Activated CD4-positive, alpha-beta T cell treated with anti-CD3 and anti-CD28 coated beads for 48 hours (primary cell): ENCODE measurements at places on chromosomes 4 and X.

- peak; percentile 62 for DNase-seq
These were observed 284.7 kb downstream of the CAMK2D start for GRCh38 chr4:113476800-113477199.

- no peak for DNase-seq
These were observed 113.8 kb upstream of the WDR17 start for GRCh38 chr4:175951794-175952193.

DNA sequence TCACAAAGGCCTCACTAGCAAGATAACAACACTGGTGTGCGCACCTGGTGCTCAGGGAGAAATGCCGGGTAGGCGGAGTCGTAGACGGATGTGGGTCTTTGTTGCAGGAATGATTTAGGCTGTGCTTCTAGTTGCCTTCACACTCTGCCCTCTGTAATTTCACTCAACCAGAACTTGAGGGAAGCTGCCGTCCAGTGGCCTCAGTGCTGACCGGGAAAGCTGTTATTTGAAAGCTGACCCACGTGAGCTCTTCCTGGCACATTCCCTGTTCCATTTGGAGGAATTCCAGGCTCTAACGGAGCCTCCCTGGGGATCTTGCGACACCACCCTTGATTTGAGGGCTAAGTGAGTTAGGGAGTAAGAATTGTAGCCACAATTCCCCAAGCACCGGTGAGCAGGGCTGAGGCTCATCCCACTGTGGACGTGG lies 15.9 kb downstream of the SH3TC1 start:
- no peak for DNase-seq

DNA sequence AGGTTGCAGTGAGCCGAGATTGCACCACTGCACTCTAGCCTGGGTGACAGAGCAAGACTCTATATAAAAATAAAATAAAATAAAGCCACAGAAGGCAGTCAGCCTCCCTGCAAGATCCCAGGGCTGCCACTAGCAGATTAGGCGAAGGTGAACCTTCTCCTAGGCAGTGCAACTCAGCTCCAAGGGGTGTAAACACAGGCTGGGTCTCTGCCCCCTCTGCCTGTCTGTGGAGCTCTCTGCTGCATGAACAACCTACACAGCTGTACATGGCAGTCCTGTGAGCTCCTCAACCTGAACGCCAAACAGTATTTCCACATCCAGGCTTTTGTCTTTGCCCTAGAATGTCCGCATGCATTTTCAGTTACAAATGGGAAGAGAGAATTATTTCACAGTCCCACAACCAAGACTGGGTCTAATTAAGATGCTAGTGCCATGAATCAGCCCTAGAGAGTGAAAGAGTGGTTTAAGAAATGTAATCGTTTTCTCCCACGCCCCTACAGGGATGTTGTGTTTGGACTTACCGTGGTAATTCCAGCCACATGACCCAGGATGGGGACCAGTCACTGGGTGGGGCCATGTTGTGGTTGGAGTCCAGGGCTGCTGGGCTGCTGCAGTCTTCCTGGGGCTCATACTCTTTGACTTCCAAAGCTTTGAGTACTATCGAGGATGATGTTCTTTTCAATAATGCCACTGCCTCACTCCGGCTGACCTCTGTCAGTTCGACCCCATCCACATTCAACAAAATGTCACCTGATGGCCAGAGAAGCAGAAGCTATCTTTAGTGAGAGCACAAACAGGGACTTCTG lies 99.0 kb downstream of the FIP1L1 start:
- DNase-seq, result no peak

GRCh38 chrX:54994668-54995351 lies 822 bp upstream of the PFKFB1 start:
- no peak for DNase-seq

GRCh38 chr4:40831146-40831907 lies 81.6 kb downstream of the NSUN7 start:
- DNase-seq, result no peak

DNA sequence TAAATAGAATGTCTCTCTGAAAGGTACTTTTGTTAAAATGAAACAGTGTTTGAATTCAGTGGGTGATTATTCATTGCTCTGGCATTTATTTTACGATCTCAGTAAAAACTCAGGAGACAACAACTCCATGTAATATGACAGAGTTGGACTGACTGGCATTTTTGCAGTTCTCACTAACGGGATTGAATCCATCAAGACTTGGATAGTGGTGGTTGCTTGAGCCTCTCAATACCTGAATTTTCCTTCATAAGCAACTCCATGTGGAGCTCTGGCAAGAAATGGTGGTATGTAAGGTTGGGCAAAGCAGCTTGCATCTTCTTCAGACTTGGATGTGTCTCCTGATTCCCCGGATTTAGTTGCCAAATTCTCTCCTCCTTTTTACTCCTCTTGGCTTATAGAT lies 72.7 kb downstream of the FRMPD4 start:
- DNase-seq, result no peak

- no peak for DNase-seq
These were observed 9.1 kb downstream of the KLB start for GRCh38 chr4:39415678-39416283.

DNA sequence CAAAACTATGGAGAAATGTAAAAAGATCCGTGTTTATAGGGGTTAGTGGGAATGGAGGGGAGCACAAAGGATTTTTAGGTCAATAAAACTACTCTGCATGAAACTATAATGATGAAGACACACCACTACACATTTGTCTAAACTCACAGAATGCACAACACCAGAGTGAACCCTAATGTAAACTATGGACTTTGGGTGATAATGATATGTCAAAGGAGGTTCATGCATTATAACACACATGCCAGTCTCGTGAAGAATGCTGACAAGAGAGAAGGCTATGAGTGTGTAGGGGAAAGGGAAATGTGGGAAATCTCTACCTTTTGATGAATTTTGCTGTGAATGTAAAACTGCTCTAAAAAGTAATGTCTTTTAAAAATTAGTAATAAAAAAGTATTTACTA lies 183.3 kb downstream of the MAB21L2 start:
- DNase-seq, result no peak

DNA sequence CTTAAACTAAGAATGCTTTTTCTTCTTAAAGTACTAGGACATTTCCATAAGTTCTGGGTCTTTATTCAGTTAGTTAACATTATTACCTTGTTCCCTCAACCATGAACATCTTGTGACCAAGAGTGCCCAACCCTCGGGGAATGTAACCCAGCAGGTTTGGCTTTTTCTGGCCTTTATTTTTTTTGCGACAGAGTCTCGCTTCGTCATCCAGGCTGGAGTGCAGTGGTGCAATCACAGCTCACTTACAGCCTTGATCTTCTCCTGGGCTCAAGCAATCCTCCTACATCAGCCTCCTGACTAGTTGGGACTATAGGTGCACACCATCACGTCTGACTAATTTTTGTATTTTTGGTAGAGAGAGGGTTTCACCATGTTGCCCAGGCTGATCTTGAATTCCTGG lies 65.1 kb downstream of the USP11 start:
- DNase-seq, result no peak

GRCh38 chr4:86416081-86416480 lies 56.2 kb upstream of the MAPK10 start:
- DNase-seq, result no peak

GRCh38 chr4:107564326-107564725 lies 155.7 kb downstream of the PAPSS1 start:
- no peak for DNase-seq

DNA sequence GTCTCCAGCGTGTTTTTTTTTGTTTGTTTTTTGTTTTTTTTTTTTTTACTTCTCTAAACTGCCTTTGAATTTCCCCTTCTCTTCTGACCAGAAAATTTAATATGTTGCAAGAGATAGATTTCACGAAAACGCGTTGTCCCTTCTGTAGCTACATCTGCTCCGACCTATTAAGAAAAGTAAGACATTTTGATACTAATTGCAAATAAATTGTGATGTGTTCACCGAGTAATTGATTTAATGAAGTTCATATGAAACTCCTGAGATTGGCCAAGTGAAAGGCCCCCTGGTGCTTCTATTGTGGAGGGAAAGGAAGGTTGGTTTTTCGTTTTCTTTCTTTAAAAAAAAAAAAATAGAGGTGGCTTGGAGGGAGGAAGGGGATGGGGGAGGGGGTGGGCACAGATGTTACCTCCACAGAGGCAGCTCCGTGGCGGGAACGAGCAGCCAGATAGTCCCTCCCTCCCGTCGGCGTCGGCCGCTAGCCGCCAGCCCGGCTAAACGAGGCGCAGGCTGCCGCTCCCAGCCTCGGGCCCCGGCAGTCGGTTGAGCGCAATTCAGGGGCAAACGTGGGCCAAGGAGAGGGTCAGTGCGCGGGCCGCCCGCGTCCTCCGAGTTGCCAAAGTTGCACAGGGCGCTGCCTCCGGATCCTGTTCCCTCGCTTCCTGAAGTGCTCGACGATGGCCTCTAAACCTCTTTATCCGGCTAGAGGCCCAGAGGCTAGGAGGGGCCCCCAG lies 139.1 kb upstream of the ZIC3 start:
- no peak for DNase-seq

DNA sequence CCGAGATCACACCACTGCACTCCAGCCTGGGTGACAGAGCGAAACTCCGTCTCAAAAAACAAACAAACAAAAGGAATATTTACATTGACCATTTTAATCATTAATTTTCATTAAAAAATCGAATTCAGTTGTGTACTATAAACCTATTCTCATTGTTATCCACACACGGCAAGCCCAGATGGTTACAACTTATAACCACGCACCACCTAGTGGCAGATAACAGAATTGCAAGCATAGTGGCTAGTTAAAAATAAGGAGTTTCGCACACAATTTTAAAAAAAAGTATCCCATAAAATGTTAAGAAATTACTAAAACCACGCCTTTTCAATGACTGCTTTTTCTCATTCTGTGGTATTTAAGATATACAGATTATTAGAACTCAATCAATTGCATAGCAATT lies 25.4 kb downstream of the MBNL3 start:
- peak; percentile 39 for DNase-seq

GRCh38 chrX:56029188-56029587 lies 203.0 kb upstream of the KLF8 start:
- DNase-seq, result no peak

GRCh38 chrX:129108936-129109335 lies 414.4 kb downstream of the SMARCA1 start:
- no peak for DNase-seq

GRCh38 chr4:71497078-71497477 lies 158.3 kb downstream of the SLC4A4 start:
- no peak for DNase-seq

- no peak for DNase-seq
These were observed 247.2 kb downstream of the PALLD start for GRCh38 chr4:168744021-168744420.

DNA sequence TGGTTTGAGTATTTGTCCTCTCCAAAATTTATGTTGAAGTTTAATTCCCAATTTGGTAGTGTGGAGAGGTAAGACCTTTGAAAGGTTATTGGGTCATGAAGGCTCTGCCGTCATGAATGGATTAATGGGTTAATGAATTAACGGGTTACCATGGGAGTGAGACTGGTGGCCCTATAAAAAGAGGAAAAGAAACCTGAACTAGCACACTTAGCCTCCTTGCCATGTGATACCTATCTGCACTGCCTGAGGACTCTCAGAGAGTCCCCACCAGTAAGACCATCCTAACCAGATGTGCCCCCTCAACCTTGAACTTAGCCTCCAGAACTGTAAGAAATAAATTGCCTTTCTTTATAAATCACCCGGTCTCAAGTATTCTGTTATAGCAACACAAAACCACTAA lies 39.3 kb downstream of the PAGE1 start:
- no peak for DNase-seq

GRCh38 chrX:102720237-102721168 lies at the start of gene GPRASP3:
Gene GPRASP3, plus strand, starts transcription at chrX:102720743. Its CDS starts 28,253 bp downstream, at chrX:102748996.
- peak; percentile 81 for DNase-seq

GRCh38 chr4:113524096-113524495 lies 237.4 kb downstream of the CAMK2D start:
- no peak for DNase-seq

DNA sequence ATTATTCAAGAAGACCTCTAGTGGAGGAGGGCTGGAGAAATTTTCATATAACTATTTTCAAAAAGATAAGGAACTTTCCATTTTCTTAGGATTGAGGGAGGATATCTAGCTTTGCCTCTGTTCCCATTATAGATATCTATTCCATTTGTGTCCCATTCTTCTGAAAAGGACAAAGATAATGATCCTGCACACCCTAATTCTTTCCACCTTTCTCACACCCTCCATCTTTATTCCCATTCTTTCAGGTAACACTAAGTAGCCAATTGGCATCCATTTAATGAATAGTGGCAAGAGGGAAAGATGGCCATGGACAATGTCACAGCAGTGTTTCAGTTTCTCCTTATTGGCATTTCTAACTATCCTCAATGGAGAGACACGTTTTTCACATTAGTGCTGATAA lies at the start of gene OR13H1:
OR13H1 (plus strand) TSS at position 301 of the 400 bp plus-strand sequence; CDS start at position 301, 0 bp downstream.
- DNase-seq, result no peak

- DNase-seq, result peak; percentile 10
These were observed 10.0 kb upstream of the OPHN1 start for GRCh38 chrX:68443155-68443868.

DNA sequence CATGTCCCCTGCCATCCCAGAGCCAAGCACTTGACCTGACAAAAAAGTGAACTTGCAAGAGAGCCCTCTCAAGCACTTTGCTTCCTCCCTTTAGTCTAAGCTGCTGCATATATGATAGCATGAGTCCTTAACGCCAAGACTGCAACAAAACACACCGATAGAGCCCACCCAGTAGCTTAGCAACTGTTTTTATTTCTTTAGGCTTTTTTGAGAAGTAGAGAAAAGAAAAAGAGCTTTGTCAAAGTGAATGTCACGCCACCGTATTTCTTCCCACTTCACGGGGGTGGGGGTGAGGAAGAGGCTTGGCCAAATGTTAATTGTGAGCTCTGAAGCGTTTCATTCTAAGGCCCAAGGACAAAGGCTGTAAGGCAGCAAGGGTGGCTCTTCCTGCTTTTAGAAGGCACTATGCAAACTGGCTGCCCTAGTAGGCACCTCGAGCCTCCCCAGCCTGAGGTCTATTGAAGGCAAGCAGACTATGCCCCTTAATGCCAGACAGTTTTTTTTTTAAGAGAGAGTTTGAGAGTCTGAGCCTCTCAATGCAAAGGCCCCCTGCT lies 138.6 kb downstream of the HS6ST2 start:
- DNase-seq, result no peak

GRCh38 chr4:1609901-1610790 lies 74.0 kb downstream of the FAM53A start:
- DNase-seq, result no peak

DNA sequence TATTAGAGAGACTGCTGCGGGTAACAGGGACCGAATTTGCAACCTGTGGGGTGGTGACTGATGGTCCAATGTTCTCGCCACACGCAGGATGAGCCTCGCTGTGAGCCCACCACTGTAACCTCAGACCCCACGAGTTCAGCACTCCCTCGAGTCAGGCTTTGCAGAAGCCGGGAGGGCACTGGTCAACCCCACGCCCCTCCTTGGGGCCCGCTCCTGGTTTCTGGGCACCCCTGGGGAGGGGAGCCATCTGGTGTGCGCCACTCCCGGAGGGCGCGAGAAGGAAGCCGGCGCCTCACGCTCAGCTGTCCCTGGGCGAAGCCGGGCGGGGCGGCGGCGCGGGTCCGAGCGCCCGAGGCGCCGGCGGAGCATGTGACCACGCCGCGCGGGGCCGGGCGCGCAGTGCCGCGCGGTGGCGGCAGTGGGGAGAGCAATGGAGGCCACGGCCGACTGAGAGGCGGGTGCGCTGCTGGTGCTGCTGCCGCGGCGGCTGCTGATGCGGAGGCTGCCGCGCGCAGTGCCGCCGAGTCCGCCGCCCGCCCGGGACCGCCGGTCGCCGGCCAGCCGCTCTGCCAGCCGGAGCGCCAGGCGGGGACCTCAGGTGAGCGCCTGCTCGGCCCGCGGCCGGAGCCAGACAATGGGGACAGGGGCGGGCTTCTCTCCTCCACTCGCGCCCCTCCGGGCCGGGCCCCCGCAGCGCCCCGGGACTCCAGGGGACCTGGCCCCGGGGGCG lies 100.1 kb downstream of the CEP135 start:
- DNase-seq, result peak; percentile 68
